ENCODE measurements at places on chromosomes 3 and 15. TPM values are rescaled to one million over a fixed set of nuclear protein-coding genes. Genes with fewer than 3 reads are reported as not detected.
A peak's percentile ranks its signal among the peaks of the same experiment; 100 is the strongest.

Gene OR5K2
- not detected for total RNA-seq

DNA sequence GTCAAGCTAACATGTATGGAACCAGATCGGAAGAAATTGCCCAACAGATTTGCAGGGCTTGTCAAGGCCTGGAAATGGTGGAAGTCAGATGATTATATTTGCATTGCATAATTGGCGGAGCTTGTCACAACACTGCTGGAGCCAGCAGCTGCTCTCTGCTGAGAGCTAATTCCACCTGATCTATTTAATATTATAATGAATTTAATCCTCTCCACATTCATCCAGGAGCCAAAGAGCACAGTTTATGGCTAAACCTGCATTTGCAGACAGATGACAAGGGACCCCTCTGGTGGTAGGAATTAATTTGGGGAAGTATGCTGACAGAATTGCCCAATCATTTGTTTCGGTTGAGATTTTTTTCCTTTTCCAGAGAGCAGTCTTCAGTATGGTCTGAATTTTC, 730.2 kb downstream of the TUSC7 start:
- peak; percentile 71 for DNase-seq

Gene EIF1B
- 36.6 TPM for total RNA-seq

DNA sequence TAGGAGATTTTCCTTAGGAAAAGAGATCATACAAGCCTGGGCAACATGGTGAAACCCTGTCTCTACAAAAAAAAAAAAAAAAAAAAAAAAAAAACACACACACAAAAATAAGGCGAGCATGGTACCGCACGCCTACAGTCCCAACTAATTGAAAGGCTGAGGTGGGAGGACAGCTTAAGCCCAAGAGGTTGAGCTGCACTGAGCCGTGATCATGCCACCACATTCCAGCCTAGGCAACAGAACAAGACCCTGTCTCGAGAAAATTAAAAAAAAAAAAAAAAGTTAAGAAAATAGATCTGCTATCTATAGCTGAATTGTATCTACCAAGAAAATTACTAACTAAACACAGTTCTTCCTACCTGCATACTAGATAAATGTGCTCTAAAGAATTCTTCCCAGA, 7.1 kb downstream of the MSL2 start:
- no peak for DNase-seq

Gene MBNL1
- 121 TPM for total RNA-seq

DNA sequence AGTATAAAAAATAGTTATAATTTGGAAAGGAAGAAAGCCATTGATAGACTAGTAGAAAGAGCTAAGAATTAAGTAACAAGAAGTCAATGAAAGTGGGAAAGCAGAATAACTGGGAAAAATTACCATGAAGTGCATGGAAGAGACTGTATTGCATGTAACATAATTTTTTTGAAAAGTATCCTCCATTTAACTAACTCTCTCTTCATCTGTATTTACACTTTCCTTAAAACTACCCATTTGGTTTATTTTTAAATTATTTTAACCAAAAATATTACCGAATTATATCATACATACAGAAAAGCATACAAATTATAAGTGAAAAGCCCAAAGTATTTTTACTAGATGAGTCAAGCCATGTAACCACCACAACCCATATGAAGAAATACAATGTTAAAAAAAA, 1009.9 kb upstream of the SEMA6D start:
- no peak for DNase-seq

Gene C3orf22
- not detected for total RNA-seq

Gene ZNF609
- total RNA-seq = 28.3 TPM

Gene AMOTL2
- total RNA-seq = 54.7 TPM

GRCh38 chr3:14698601-14699244, 23.8 kb downstream of the C3orf20 start:
- no peak for DNase-seq

Gene DOCK3
- total RNA-seq = 11.0 TPM

Gene TUBGCP5
- 37.4 TPM for total RNA-seq

Gene ITGA11
- total RNA-seq = 9.0 TPM

DNA sequence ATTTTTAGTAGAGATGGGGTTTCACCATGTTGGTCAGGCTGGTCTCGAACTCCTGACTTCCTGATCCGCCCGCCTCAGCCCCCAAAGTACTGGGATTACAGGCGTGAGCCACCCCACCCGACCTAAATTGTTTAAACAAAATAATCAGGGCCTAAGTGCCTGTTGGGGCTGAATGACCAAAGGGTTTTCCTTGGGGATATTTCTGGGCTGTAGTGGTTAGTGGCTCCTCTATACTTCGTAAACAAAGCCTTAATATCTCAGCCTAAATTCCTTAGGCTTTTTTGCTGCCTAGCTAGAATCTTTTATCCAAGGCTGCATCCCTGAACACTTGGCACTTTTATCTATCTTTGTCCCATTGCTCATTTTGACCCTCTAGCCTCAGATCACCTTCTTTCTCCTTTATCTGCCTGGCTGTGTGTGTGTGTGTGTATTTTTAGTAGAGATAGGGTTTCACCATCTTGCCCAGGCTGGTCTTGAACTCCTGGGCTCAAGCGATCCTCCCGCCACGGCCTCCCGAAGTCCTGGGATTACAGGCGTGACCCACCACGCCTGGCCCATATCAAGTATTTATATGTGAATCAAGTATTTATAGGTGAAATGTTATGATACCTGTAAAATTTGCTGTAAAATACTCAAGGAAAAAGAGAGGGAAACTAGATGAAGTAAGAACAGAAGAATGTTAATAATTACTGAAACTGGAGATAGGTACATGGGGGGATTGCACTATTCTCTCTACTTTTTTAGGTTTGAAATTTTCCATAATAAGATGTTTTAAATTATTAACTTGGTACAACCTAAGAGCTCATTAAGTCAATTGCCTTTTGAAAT, 1.8 kb downstream of the NUSAP1 start:
- DNase-seq = no peak

Gene UBAP1L
- 5.8 TPM for total RNA-seq

DNA sequence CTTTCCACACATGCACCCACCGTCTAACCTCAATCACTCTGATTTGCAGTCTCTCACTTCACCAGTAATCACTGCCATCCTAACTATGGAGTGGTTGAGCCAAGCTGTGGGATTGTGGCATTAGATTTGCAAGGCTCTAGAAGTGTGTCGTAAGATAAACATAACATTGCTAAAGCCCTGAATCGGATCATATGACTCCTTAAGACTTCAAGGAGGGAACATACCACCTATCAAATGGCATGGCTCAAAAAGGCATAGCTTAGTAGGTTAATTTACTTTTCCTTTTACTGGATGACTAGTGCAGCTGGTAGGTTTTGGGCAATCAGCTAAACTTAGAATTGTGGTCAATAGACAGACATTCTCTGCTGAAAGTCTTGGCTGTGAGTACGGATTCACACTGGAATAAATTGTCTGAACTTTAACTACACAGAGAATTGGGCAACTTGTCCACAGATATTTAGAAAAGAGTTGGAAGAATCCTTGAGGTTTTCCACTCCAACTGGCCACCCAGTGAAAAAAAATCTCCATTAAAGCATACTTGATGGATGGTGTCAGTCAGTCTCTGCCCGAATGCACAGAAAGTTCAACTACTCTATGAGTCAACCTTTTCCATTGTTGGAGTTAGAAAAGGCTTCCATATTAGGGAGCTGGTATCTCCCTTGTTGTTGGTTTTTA, 476.7 kb upstream of the CBLB start:
- DNase-seq = no peak

- no peak for DNase-seq
Measured at GRCh38 chr3:184275961-184276910, at the start of gene ECE2. Gene ECE2, plus strand, starts transcription at chr3:184276022. Its CDS starts 132 bp downstream, at chr3:184276154.

GRCh38 chr3:100027321-100027720, 87.0 kb downstream of the FILIP1L start:
- DNase-seq = no peak

- DNase-seq = no peak
Measured at GRCh38 chr15:68075764-68076385, 21.8 kb downstream of the PIAS1 start.

- DNase-seq = no peak
Measured at GRCh38 chr3:15325228-15325627, 7.2 kb downstream of the SH3BP5 start.

Gene WNT7A
- total RNA-seq = 6.1 TPM

Gene STX19
- 0.17 TPM for total RNA-seq

Gene CYP1A1
- total RNA-seq = 0.33 TPM

DNA sequence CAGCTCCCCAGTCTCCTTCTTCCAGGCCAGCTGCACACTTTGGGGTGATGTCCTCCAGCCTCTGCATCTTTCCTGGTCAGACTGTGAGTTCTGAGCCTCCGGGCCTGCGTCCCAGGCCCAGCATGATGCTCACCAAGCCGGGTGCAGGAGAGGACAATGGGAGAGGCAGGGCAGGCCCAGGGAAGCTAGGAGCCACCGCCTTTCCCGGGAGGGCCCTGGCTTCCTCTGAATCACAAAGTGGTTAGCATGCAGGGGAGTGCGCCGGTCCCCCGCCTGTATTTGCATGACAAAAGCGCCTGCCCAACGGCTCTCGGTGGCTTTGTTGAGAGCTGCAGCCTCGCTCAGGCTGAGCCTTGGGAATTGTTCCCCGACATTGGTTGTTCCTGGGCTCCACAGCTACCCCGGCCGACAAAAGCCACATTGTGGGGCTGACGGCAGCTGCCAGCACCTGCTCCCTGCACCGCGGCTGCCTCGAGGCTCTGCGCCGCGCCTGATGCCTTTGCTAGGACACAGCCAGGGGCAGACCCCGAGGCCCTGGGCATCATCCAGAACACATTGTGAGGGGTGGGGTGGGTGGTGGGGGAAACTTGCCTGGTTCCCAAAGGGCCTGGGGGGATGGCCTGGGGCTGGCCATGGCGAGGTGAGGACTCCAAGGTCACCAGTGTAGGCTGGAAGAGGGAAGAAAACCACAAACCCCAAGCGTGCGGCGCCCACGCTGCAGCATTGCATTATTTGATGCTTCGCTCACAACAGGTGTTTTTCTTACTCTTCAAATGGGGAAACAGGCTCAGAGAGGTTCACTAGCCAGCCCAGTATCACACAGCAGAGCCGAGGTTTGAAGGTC, 20.0 kb upstream of the KLF13 start:
- no peak for DNase-seq

Gene ITIH1
- not detected for total RNA-seq

GRCh38 chr3:5019411-5020241, 40.4 kb downstream of the BHLHE40 start:
- DNase-seq = no peak

Gene GOLGA8Q
- total RNA-seq = 2.4 TPM

- no peak for DNase-seq
Measured at GRCh38 chr3:46484388-46484787, 13.4 kb upstream of the RTP3 start.

DNA sequence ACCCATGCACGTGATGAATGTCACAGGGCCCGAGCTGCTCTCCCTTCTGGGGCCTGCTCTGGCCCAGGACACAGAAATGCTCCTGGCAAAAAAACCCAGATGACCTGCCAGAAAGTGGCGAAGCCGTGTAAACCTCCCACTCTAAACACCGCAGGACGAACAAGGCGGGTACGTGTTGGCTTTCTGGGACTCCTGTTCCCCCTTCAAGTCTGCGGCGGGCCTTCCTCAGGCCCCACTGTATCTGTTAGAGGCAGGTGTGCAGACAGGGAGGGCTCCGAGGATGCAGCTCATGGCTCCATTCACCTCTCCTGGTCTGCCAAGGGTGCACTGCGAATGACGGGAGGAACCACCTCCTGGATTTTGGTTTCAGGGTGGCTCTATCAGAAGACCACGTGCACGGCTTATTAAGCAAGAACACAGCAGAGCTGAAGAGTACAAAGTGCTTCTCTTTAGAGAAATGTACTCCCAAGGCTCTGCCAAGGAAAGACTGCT, 173.8 kb downstream of the ADAMTS17 start:
- DNase-seq = no peak

DNA sequence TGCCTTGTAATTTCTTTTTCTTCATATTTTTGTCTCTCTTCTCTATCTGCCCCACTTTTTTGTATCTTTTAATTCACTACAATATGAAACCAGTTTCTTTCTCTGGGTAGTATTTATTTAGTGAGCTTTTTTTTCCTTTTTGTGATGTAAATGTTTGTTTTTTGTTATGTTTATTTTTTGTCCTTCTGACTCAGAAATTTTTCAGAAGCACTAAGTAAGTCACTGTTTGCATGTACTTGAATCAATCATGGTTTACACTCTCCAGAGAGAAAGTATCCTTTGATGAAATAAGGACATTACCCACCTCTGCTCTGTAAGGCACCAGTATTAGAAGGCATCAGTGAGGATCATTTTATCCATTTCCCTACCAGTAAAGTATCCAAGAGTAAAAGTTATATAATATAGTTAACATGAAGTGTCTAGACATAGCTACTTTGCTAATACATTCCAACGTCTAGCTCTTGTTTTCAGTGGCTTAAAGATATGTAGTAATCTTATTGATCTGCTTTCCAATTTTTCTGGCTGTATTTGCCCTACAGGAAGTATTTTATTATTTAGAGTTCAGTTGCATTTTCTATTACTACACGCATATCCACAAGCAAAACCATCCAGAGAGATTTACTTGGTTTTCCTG, 25.4 kb downstream of the FILIP1L start:
- no peak for DNase-seq

Gene AGBL1
- total RNA-seq = 0.55 TPM

Gene TRAIP
- 2.4 TPM for total RNA-seq

DNA sequence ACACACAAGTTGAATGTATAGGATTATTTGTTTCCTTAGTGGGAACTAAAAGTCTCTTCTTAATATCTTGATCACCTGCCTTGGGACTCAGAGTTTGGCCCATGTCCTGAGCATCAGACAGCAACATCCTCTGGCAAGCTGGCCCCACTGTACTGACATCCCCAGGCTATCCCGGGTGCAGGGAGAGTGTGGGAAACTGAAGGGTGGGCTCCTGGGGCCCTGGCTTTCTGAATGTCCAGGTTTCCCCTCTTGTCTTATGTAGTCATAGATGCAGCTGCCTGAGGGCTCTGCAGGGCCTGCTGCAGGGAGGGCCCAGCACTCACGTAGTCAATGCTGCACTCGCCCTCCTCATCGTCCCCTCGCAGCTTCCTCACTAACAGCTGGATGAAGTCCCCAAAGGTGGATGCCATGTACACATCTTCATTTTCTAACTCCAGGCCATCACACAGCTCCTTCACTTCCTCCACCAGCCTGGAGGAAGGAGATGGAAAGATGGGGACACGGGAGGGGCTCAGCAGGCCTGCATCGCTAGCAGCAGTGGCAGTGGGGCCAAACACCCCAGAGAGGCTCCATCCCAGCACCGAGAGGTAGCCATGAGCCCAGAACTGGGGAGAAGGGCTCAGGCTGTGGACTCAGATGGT, 42.8 kb downstream of the ALDH1L1 start:
- DNase-seq = no peak

- DNase-seq = no peak
Measured at GRCh38 chr15:79083154-79083553, 7.4 kb downstream of the RASGRF1 start.

Gene AMT
- 16.4 TPM for total RNA-seq

Gene CDHR4
- total RNA-seq = 0.28 TPM

Gene CCDC54
- total RNA-seq = 0.30 TPM

Gene EPHA6
- 19.3 TPM for total RNA-seq

DNA sequence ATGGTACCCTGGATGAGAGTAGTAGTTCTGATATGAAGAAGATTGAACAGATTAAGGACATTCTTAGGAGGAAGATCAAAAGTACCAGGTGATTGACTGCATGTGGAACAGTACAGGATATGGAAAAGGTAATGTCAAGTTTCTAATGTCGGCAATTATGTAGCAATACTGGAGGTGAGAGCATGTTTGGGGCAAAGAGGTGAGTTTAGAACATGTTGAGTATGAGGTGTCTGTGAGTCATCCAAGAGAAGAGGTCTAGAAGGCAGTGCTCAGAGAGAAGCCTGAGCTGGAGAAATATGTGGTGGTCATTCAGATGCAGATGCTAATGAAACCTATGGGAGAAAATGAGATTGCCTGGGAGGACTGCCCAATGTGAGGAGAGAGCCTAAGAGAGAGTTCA, 305.6 kb downstream of the ZBTB20 start:
- no peak for DNase-seq

Data from spinal cord (tissue), 10 donors.